Activated CD4-positive, alpha-beta T cell treated with anti-CD3 and anti-CD28 coated beads, Interleukin-10, Interleukin-2, amounts not matched to agents 100 ng/mL and 50 ng/mL, durations not matched to agents 16 hours and 8 hours (primary cell): ENCODE measurements at places on chromosomes 4 and X.
A peak's percentile ranks its signal among the peaks of the same experiment; 100 is the strongest.

DNA sequence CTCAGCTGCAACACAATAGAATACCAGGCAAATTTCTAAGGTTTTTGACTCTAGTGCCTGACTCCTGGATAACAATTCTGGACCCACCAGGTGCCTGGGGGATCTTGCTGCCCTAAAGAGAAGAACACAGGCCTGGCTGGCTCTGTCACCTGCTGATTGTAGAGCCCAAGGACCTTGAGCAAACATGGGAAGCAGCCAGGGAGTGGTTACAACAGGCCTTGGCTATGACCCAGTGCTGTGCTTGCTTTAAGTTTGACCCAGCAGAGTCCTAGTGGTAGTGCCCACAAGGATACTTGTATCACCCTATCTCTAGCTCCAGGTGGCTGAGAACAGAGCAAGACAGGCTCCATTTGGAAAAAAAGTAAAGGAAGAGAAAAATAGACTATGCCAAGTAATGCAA lies 176.8 kb upstream of the DCAF12L2 start:
- no peak for DNase-seq

DNA sequence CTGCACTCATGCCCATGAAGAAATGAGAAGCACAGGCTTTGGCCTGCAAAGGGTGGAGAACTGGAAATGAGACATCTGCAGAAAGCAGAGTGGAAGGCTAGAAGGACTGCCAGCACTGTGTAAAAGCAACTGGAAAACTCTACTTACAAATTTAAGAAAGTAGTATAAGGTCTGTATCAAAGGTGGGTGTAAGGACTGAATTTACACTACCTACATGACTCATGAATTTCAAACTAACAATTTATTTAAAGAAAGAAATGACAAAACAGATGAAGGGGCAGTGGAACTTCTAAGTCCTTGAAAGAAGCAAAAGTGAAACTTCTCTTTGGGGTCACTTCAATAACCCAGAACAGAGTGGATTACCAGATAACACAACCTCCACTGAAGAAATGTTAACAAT lies 71.2 kb downstream of the SLC10A7 start:
- DNase-seq, result peak; percentile 32

GRCh38 chrX:17655211-17656034 lies 81.9 kb upstream of the SCML1 start:
- DNase-seq, result no peak

DNA sequence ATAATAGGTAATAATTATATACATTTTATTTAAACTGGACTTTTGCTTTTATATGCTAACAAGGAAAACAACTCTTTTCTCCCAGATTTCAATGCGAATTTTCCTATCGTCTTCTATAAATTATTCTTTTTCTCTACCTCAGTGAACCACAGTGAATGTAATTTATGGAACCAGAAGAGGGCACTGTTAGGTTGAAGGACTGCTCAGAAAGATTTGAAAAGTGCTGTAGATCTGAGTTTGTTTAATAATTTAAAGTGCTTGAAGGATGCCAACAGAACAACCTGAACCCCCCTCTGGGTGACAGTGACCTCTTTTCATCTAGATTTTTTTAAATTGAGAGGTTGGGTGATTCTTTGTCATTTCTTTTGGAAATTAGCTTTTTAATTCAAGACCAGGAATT lies 54.9 kb downstream of the PHOX2B start:
- DNase-seq, result peak; percentile 23

GRCh38 chr4:82437285-82438005 lies 7.1 kb downstream of the ENOPH1 start:
- DNase-seq, result no peak

DNA sequence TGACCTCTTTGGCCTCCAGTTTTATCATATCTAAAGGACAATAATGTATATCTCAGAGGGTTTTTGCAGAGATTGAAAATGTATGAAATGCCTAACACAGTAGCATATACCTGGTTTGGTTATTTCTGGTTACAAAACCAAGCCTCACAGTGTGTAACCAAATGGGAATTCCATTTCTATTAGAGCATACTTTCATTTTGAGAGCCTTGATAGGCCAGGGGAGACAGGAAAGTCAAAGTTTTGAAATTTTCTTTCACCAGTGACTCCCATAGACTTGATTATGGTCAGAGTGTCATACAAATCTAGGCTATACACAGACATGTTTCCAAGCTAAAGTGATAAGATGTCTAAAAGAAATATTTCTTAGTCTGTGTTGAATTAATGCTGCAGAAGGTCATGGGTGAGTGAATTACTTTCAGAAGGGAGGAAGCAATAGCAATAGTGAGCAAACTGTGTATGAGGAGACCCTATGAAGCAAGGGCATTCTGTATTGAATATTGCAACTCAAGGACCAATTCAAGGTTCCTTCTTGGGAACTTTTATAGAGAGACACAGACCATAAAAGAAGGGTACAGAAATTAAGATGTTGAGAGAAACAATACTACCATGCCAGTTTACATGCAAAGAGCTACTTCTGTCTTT lies 151.1 kb downstream of the PDE5A start:
- no peak for DNase-seq

- no peak for DNase-seq
These were observed 252.0 kb downstream of the FBXW7 start for GRCh38 chr4:152283801-152284470.

- DNase-seq, result no peak
These were observed 21.5 kb downstream of the FAM9C start for GRCh38 chrX:13022926-13023325.

- DNase-seq, result peak; percentile 38
These were observed 213.4 kb upstream of the LNX1 start for GRCh38 chr4:53804719-53805118.

DNA sequence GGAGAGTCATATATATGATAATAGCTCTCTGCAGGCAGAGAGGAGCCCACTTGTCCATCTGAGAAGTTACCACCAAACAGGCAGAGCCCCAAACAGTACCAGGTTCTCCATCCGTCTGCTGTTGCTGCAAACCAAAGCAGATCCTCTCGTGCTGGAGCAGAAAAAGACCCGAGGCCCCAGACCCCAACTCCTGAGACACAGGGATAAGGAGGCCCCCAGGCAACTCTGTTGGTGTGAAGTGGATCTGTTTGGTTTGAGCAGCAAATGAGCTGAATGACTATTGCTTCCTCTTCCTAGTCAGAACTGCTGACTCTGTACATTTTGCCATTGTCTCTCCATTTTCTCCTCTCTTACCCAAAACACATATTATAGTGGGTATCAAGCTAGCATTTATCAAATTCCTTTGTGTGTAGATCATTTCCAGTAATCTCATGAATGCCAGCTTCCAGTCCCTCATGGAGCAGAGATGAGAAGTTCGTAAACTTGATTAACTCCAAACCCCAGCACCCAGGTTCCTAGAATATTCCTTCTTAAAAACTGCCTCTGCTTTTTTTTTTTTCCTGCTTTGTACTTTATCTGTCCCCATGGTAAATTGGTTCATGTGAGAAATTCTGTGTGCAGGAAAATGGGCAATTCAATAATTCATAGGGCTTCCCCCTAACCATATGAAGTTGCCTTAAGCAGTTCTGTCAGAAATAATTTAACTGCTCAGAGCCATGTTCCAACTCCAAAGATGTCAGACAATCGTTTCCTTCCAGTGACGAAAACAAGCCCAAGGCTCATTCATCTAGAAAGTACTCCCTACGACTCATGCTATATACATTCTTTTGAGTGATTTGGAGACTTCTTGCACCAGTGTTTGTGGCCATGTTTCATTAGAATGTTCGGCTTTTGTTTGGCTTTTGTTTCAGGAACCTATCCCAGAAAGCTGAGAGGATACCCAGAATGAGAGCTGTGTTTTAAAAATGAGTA lies 98.6 kb upstream of the ATXN3L start:
- peak; percentile 18 for DNase-seq

DNA sequence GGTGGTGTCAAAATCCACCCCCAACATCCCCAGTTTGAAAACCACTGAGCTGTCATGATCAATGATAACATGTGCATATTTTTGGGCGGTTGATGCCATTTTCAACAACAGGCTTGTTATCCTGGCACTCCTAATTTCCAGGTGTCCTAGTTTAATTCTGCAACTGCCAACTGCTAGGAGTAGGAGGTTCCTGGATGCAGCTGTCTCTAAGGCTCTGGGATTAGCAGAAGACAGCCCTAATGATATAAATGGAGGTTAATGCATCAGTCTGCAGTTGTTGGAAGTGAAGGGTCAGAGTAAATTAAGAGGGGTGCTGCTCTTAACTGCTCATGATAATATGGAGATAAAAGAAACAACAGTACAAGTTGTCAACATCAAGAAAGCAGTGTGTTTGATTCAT lies 23.8 kb downstream of the ARFIP1 start:
- DNase-seq, result no peak

DNA sequence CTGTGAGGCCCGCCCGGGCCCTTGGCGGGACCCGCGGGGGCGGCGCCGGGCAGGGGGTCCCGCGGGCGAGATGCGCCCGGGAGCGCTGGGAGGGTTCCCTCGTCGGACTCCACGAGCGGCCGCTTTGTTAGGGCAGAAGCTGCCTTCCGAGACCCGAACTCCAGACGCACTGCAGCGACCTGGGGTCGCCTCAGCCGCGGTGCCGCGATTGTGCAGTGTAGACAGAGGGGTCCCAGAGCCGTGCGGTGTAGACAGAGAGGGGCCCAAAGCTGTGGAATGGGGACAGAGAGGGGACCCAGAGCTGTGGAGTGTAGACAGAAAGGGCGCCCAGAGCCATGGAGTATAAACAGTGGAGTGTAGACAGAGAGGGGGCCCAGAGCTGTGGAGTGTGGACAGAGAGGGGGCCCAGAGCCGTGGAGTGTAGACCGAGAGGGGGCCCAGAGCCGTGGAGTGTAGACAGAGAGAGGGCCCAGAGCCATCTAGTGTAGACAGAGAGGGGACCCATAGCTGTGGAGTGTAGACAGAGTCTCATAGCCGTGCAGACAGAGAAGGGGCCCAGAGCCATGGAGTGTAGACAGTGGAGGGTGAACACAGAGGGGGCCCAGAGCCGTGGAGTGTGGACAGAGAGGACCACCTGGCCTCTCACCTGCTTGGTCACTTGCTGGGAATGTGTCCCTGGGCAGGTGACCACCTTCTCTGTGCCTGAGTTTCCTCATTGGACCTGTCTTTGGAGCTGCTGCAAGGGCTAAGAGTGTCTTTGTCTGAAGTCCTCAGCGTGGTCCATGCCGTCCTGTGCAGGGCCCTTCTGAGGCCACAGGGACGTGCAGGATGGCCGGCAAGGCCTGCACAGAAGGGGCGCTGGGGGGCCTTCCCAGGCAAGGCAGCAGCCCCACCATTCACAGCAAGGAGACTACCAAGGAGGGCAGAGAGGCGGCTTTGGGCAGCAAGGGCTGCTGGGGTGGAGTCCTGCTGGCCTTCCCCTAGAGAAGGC lies 875 bp downstream of the RGS12 start:
- DNase-seq, result no peak

- DNase-seq, result no peak
These were observed 838 bp upstream of the PRICKLE3 start for GRCh38 chrX:49187028-49187394.
